ENCODE measurements at places on chromosomes 12 and 14.
A peak's percentile ranks its signal among the peaks of the same experiment; 100 is the strongest.

- DNase-seq = no peak
These were observed 7.6 kb upstream of the CCDC184 start for GRCh38 chr12:48175613-48176416.

DNA sequence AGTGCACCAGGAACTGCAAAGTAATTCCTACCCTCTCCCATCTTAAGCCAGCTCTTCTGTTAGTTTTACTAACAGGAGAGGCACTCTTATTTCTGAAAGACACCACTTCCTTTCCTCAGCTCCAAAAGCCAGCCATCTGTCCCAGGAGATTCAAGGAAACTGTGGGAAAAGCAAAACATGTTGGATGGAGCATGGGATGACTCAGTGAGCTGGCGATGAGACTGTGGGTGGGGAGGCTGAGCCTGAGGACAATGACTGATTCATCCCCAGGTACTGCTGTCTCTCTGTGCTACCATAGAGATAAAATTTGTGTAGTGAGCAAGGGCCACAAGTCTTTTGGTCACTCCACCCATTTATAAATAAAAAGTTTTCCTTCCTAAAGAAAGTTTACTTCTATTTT lies 141.4 kb downstream of the MYRFL start:
- peak; percentile 71 for DNase-seq

DNA sequence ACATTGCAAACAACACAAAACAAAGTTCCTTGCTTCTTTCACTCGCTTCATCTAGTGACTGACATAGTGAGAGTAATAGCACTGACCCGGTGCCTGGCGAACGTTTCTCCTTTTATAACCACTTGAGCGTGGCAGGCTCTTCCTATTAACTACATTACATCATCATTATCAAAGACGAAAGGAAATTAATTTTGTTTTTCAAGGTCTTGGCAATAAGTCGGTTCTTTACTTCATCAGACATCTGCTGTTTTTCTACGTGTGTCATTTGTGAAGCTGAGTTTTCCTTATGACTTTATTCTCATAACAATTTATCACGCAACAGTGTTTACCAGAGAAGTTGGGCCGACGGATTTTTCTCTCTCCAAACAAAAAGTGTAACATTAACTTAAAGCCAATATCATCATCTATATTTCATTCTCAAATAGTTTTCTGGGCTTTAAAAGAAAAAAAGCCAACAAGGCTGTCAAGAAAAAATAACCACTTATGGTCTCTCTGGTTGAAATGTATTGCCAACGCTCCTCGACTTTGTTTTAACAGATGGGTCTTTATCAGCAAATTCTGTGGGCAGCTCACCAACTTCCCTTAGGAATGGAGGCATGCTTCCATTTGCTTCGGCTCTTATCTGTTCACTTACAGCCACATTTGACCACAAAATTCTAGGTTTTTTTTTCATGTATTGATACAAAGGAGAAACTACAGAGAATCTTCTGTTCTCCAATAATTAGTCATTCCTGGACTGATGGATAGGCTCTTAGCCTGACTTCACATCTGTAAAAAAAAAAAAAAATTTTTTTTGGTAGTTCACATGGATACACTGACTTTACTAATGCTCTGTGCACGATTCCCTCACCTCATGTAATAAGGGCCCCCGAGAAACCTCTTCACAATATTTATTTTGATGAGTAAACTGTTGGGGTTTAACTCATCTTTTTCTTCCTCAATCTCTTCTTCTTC lies 97.1 kb upstream of the CDKN3 start:
- no peak for DNase-seq

- no peak for DNase-seq
These were observed 12.3 kb downstream of the CCDC88C start for GRCh38 chr14:91405241-91405721.

- no peak for DNase-seq
These were observed 1.7 kb upstream of the NEK9 start for GRCh38 chr14:75128596-75128990.

GRCh38 chr14:39265806-39266524 lies 32.2 kb downstream of the MIA2 start:
- no peak for DNase-seq

DNA sequence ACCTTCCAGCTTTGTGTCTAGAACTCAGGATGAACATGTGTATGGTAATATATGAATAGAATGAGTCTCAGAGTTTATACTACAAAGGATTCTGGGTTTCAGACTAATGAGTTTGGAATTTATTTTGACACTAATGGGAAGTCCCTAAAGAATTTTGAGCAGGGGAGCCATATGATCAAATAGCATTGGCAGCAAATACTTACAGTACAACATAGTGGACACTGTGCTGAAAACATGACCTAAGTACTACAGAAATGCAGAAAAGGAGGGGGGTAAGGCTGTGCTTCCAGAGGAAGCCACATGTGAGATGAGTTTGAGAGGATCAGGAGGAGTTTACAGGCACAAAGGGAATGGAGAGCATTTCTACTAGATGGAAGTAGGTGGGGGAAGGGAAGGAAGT lies 225.8 kb downstream of the C12orf42 start:
- no peak for DNase-seq

GRCh38 chr12:60043236-60043635 lies 447.4 kb downstream of the SLC16A7 start:
- DNase-seq = no peak

GRCh38 chr14:61893371-61893940 lies 131.2 kb downstream of the SNAPC1 start:
- no peak for DNase-seq

GRCh38 chr14:95326987-95327386 lies 7.3 kb upstream of the CLMN start:
- DNase-seq = no peak

DNA sequence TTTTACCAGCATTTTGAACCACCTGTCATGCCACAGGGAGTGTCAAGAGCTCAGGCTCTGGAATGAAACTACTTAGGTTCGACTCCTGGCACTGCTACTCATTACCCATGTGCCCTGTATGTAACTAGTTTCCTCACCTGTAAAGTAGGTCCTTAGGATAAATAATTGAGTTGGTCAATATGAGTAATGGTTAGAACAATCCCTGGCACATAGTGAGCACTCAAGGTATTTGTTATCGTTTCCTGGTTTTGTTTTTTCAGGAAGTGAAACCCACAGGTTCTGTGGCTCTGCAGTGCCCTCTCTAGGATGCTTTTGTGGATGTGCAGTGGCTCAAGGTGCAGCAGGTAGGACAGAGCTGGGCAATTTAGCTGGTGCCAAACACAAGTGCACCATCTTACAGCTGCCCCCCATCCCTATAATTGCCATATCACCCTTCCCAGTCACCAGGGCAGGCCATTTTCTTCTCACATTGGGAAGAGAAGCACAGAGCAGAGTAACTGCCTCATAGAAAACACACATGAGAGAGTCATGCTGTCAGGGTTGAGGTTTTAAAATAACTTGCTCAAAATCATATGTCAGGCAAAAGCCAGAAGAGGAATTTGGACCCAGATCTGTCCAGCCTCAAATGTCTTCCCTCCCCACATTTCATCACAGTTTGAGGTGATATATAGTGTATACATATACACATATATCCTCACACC lies 297.5 kb downstream of the RPAP3 start:
- no peak for DNase-seq

DNA sequence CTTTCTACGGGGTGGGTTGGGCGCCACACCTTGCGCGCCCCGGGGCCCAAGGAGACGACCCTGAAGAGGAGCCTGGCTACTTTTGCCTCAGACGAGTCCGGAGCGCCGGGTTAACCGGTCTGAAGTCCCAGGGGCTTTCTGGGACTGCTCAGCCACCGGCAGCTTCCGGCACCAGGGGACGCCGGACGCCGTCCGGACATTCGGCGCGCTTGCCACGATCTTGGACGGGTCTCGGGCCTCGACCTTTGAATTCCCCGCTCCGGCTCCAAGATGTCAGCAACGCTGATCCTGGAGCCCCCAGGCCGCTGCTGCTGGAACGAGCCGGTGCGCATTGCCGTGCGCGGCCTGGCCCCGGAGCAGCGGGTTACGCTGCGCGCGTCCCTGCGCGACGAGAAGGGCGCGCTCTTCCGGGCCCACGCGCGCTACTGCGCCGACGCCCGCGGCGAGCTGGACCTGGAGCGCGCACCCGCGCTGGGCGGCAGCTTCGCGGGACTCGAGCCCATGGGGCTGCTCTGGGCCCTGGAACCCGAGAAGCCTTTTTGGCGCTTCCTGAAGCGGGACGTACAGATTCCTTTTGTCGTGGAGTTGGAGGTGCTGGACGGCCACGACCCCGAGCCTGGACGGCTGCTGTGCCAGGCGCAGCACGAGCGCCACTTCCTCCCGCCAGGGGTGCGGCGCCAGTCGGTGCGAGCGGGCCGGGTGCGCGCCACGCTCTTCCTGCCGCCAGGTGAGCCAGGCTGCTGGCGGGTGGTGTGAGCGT lies at the start of gene ACOT4:
Gene ACOT4 (plus strand): TSS at position 184 of the 760 bp plus-strand sequence. CDS start 87 bp downstream, at position 271.
- peak; percentile 62 for DNase-seq

All from foreskin fibroblast (primary cell).